Activated naive CD8-positive, alpha-beta T cell treated with anti-CD3 and anti-CD28 coated beads, Interleukin-2, amount 50 U/mL, for 16 hours (primary cell): ENCODE measurements at places on chromosomes 1 and 21.
A peak's percentile ranks its signal among the peaks of the same experiment; 100 is the strongest.

- no peak for DNase-seq
Measured at GRCh38 chr21:29145852-29146453, 15.5 kb downstream of the MAP3K7CL start.

DNA sequence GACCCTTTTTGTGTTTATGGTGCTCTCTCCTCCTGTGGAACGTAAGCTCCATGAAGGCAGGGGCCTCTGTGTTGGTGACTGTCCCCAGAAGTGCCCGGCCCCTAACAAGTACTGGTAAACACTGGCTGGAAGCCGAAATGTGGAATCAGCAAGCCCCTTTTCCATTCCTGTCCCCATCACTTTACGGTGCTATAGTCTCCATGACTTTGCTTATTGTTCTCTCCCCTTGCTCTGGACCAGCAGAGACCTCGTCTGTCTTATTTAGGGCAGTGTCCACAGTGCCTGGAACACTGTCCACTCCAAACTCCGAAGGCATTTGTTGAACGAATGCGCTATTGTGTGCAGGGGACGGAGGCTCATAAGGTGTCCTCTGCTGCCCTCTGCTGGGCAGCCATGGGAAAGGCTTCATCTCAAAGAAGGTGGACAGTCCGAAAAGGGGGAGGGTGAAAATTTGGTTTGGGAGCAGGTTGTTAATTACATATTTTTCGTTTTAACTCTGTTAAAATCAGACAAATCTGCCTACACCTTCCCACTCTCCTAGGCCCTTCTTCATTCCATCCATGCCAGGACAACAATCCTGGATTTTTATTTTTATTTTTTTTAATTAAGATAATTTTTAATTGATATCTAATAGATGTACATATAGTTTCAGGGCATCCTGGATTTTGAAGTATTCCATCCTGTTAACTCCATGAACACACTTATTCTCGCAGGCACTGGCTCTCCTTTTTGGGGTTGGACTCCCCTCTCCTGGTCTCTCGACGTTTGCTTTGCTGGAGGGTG is 115.6 kb downstream of the PGBD5 start:
- peak; percentile 25 for DNase-seq

DNA sequence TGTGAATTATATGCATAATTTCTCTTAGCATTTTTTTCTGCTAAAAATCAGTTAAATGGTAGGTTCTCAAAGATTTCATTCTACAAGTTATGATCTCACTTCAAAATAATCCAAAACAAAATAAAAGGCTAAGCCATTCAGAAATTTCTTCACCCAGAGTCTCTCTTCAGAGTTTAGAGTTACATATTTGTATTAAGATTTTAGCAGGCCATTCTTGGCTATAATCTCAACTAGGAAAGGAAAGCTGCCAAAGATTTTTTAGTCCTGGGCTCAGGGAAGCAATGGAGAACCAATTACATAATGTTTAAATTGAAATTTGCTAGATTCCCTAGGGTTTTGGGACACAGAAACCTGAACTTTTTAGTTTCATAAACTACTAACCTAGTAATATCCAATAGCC is 245.0 kb downstream of the USH2A start:
- no peak for DNase-seq

DNA sequence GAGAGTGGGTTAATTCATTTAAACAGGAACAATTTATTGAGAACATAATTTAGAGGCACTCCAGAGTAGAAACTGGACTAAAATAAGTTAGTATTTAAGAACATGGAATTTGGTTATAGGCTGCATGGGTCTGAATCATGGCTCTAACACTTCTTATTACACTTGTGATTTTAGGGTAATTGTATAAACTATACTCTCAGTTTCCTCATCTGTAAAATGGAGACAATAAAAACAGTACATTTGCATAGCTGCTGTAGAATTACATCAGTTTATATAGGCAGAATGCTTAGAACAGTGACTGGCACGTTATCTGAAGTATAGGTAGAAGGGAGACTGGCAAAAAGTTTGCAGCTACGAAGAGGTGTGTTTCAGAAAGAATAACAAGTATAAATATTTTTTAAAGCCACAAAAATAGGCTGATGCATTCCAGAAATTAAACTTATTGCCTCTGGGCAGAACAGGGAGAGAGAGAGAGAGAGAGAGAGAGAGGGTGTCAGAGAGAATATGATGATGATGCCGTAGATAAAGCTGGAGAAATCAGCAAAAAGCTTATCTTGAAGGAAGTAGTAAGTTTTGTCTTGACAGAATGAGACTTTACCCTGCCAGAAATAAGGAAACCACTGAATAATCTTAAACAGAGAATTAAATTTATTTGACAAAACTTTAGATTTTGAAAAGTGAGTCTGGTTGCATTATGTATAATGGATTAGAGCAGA is 8.1 kb upstream of the OR6K3 start:
- no peak for DNase-seq

DNA sequence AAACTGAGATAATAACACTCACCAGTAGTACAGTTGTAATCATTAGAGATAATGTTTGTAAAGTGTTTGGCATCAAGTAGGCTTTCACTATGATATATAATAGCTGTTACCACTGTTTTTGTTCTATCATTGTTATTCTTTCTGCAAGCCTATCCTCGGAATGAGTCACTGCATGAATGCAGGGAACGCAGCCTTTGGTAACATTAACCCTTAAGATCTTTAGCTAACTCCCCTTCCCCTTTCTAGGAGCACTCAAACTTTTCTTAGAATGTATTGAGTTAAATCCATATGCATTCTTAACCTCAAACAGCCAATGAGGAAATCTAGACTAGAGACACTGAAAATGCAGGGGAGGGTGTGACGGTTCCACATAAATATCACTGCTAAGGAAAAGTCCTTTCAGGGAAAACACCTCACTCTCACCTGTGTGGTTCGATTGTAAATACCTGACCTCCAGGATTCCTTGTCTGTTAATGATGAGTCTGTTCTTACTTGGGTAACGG is 467.3 kb downstream of the SETD4 start:
- DNase-seq = no peak

DNA sequence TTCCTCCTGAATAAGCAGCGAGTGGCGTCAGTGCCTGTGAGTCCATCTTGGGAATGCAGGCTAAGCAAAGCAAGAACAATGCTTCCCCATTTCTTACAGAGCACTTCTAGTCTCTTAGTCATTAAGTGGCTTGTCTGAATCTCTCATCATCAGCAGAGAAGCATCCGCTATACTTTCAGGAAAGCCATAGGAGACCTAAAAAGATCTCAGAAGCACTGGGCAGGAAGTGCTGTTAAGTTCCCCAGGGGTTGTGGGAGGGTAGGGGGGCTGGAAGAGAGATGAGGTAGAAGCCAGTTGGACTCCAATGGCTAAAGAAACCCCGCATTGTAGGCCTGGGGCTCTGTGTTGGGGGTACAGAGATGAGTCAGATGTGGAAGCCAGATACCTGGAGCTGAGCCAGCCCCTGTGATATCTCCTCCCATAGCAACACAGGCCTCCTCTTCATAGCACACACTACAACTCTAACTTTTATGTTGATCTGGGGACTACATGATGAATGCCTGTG is 44.9 kb downstream of the SYT6 start:
- DNase-seq = no peak

DNA sequence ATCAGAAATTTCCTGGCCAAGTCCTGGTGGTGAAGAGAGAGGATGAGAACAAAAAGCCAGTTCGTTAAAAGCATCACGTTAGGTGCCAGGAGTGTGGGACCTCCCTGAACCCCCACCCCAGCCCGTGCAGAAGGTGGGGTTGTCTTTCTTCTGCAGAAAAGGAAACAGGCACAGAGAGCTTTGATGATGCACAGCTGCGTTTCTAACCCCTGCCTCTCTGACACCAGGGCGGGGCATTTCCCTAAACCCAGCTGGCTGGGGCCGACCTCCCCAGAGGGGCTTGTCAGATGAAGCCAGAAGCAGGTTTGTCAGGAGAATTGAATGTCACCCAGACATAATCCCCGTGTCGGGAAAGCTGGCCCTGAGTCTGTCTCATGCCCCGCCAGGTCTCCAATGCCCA is 189.3 kb upstream of the EDN2 start:
- no peak for DNase-seq

GRCh38 chr1:177340601-177341067 is 169.9 kb downstream of the BRINP2 start:
- DNase-seq = no peak

GRCh38 chr1:183004141-183004540 is 19.1 kb upstream of the LAMC1 start:
- DNase-seq = no peak

DNA sequence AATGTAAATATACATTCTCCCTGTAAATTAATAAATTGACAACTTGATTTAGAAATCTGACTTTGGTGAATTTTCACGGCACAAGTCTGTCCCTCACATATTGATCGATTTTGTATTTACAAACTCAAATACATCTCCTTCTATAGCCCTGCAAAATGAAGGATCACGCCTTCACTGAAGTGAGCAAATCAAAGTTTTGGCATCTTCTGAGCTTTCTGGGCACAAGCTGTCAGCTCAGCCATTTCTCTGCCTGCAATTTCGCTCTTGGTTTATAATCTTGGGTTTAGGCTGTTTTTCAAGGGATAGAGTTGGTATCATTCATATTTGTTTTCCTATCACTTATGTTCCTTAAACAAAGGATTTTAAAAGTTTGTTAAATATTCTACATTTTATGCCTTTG is 25.8 kb downstream of the ANP32E start:
- DNase-seq = no peak

- no peak for DNase-seq
Measured at GRCh38 chr1:32926562-32926961, 25.4 kb upstream of the TMEM54 start.

GRCh38 chr1:201214886-201215285 is 24.3 kb downstream of the IGFN1 start:
- DNase-seq = no peak

DNA sequence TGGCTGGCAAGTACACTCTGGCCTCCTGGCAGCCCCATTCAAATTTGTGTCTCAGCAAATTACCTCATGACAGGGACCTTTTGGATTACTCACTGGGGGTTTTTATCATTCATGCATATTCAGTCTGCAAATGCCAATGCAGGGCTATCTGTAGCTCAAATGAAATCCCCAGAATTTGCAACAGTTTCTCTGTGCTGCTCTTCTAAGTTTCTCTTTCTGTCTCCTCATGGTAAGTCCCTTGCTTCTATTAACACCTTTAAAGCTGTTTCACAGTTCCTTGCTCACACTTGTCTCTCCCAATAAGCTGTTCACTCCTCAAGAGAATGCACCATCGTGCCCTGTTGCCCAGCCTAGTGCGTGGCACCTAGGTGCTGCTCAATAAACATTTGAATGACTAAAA is 3.3 kb upstream of the FAM78B start:
- no peak for DNase-seq

- no peak for DNase-seq
Measured at GRCh38 chr1:244302876-244303609, 148.7 kb downstream of the ADSS2 start.

DNA sequence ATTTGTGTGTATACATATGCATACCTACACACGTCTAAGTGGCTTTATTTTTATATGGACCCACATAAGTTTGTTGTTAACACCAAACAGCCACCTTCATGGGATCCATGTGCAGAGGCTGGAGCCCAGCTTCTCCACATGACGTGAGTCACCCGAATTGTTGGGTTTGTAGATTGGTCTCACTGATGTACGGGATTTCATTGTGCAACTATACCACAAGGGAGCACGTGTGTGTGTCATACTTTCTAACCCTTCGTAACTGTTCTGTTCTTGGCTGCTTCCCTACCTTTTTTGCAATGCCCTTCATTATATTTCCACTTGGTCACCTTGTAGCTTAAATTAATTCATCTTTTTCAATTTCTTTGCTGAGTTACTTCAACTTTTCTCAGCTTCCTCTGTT is 21.0 kb downstream of the SPRTN start:
- no peak for DNase-seq

DNA sequence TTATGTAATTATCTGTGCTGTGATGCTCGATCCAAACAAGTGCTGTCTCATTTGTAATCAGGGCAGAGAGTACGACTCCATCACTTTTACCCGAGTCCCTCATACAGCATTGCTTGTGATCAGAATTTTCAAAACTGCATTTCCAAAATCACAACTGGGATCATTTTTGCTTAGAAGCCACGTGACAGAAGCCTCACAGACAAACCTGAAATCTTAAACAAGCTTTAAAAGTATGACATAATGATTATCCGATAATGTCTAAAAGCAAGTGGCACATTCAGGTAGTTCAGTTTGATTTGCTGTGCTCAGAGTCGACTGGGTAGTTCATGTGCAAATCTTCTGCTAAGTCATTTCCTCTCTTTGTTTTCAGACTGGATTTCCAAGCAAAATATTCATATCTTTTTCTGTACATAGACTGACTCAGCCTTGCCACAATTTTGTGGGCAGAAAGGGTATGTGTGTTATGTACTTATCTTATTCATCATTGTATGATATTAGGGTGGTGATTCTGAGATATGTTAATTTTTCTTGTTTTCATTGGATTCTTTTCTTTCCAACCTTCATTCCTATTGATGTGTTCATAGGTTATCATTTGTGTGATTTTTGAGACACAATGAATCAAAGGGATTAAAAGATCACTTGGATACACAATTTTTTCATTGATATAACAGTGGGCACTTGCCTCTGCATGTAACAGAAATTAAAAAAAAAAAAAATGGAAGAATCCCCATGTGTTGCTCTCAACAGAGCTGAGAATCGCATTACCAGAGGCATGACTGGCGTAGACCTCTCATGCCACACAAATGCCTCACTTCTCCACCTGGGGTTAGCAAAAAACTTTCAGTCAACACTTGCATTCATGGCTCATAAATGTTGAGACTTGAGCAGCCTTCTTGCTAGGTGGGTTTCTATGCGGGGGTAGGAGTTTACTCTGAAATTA is 355.7 kb downstream of the LTN1 start:
- no peak for DNase-seq

DNA sequence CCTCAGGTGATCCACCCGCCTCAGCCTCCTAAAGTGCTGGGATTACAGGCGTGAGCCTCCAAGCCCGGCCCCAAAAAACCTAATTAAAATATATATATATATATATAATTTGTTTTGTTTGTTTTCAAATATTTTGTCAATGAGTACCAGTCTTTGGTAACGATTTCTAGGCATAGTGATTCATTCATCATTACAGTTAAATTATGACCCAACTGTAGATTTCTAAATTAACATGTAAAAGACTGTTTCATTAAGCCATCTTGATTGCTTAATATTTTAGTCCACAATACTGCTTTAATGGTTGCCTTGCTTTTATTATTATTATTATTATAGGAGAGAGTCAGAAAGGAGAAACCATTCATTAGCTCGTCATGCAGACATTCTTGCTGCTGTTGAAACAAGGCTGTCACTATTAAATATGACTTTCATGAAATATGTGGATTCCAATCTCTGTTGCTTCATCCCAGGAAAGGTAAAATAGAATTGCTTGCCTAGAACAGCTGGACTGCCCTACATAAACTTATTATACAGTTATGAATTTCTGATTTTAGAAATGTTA is 19.9 kb downstream of the FBXO28 start:
- no peak for DNase-seq

- no peak for DNase-seq
Measured at GRCh38 chr1:8302081-8302956, 15.6 kb upstream of the SLC45A1 start.

- no peak for DNase-seq
Measured at GRCh38 chr1:5390504-5390903, 601.7 kb downstream of the NPHP4 start.
